ENCODE measurements at places on chromosomes 2 and 18.

- no peak for DNase-seq
Observed at GRCh38 chr2:37506407-37507050, 162.1 kb downstream of the QPCT start.

DNA sequence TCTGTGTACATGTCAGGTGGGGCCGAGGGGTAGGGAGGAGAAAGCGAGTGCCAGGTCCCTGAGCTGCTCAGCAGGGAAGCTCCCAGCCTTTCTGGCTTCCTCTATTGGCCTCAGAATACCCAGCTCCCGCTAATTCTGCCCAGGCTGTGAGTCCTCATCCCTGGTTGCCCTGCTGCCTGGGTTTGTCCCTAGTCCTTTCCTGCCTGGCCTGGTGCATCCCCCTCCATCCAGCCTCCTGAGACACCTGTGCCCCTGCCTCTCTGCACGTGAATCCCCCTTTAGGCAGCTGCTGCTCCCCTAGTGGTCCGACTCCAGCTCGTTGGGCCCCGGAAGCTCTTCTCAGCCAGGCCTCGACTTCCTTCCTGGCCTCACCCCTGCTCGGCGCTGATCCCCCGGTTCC lies 54.6 kb downstream of the INHBB start:
- DNase-seq = no peak

DNA sequence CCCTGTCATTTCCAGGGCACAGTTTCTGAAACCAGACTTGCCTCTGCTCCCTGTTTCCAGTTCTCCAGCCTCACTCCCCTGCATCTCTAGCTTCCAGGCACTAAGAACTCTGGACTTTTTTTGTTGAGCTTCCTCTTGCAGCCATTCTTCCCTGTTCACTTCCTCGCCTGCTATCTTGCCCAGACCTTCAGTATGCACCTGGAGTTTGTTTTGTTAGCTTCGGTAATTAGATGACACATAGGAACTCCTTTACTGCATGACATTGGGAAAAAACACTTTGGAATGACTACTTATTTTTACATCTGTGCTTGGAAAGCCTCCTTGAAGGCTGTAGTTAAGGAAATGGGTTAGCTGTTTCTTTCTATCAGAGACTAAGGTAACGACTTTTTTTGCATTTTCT lies 35.2 kb downstream of the OTOF start:
- no peak for DNase-seq

DNA sequence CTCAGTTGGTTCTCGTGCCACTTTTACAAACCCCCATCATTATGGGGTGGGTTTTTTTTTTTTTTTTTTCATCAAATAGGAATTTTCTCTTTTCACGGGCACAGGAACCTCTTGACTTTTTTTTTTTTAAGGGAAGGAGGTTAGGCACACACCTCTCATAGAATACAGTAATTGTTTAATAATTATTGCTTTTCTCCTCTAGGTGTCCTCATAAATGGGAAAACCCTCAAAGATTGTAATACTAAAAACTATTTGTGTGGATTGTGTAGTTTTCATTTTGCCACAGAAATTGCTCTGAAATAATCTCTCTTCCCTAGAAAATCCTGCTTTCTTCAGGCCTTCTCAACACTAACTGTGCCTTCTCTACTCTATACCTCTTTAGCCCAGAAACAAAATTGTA lies 147.3 kb downstream of the GREB1L start:
- no peak for DNase-seq

DNA sequence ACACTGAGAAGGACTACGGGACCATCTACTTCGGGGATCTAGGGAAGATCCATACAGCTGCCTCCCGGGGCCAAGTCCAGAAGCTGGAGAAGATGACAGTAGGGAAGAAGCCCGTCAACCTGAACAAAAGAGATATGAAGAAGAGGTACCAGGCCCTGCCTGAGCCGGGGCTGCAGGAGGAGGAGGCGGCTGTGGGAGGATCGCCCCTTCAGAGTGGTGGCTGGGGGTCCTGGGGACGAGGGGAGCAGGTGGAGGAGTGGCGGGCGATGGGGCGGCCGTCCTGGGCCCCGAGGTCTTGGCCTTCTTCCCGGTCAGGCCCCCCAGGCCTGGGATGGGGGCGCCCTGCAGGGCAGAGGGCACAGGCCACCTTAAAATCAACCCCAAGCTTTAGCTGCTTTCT lies 524 bp downstream of the ANKRD30B start:
- no peak for DNase-seq

- DNase-seq = no peak
Observed at GRCh38 chr18:6374340-6374739, 40.4 kb downstream of the L3MBTL4 start.

- DNase-seq = no peak
Observed at GRCh38 chr2:165149439-165149838, 54.4 kb downstream of the SCN3A start.

DNA sequence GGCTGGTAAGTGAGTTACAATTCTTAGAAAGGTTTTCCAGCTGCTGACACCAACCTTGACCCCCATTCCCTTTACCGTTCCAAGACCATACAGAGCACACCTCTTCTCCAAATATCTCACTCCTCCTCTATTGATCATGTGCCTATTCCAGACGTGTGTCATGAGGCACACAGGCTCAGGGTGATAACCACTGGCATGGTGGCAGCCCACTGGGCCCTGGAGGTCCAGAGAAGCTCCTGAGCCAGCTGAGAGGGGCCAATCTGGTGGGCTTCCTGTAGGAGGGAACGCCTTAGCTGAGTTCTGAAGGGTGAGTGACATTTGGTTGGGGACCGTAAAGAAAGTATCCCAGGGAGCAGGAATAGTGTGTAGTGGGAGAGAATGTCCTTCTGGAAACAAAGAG lies 28.3 kb downstream of the ZAP70 start:
- DNase-seq = no peak

- no peak for DNase-seq
Observed at GRCh38 chr2:25528173-25528572, 145.2 kb downstream of the DTNB start.

- no peak for DNase-seq
Observed at GRCh38 chr18:57148263-57148662, 1.4 kb downstream of the BOD1L2 start.

- no peak for DNase-seq
Observed at GRCh38 chr2:100105678-100106054, 36.7 kb downstream of the AFF3 start.

- DNase-seq = no peak
Observed at GRCh38 chr2:47249157-47249900, 94.2 kb upstream of the STPG4 start.

DNA sequence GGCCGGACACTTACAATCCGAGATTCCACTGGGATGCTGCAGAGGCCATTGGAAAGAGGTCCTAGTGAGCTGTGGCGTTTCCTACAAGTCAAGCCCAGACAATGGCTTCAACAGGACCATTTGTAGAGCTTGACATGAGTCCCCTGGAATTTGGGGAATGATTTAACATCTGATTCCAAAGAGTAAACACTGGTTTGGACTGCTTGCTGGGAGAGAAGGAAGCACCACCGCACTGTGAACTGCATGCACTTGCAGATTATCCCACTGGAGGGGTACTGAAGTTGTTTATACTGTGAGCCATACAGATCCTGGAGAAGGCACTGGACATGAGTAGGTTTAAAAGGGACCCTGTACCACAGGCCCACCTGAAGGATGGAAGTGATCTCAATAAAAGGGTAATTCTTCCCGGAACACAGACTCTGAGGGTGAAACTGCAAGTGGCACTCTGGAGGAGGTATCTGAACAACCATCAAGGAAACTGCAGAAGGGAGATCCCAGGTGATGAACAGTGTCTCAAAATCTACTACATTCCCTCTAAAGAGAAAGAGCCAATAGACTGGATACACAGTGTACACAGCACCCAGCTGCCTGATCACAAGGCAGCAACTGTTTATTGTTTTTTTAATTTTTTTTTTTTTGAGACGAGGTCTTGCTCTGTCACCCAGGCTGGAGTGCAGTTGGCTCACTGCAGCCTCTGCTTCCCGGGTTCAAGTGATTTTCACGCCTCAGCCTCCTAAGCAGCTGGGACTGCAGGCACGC lies 4.3 kb upstream of the RAB6C start:
- DNase-seq = no peak

GRCh38 chr2:148531235-148531634 lies 113.3 kb upstream of the EPC2 start:
- no peak for DNase-seq

- no peak for DNase-seq
Observed at GRCh38 chr2:163757814-163758213, 22.0 kb upstream of the FIGN start.

- DNase-seq = no peak
Observed at GRCh38 chr18:76475450-76476194, 19.4 kb downstream of the ZNF516 start.

DNA sequence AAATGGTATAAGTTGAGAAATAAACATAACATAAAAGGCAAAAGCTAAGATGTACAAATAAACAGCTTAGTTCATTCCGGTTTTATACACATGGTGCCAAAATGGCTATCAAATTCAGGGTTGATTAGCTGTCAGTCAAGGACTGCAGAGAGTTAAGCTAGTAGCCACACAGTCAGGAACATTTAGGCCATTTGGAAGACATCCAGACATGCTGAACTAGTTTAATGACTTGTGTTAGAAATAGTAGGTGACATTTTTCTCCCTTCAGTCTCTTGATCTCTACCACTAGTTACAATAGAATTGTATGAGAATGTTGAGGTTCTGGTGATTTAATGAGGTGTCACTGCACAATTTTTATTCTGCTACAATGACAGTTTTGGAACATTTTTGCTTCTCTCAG lies 394.4 kb upstream of the SPHKAP start:
- no peak for DNase-seq

DNA sequence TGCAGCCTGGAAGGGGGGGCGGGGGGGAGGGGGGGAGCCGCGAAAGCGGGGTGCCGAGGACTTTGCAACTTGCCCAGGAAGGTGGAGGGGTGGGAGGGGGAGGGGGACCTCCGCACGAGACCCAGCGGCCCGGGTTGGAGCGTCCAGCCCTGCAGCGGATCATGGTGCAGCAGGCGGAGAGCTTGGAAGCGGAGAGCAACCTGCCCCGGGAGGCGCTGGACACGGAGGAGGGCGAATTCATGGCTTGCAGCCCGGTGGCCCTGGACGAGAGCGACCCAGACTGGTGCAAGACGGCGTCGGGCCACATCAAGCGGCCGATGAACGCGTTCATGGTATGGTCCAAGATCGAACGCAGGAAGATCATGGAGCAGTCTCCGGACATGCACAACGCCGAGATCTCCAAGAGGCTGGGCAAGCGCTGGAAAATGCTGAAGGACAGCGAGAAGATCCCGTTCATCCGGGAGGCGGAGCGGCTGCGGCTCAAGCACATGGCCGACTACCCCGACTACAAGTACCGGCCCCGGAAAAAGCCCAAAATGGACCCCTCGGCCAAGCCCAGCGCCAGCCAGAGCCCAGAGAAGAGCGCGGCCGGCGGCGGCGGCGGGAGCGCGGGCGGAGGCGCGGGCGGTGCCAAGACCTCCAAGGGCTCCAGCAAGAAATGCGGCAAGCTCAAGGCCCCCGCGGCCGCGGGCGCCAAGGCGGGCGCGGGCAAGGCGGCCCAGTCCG lies 540 bp downstream of the SOX11 start:
- no peak for DNase-seq

DNA sequence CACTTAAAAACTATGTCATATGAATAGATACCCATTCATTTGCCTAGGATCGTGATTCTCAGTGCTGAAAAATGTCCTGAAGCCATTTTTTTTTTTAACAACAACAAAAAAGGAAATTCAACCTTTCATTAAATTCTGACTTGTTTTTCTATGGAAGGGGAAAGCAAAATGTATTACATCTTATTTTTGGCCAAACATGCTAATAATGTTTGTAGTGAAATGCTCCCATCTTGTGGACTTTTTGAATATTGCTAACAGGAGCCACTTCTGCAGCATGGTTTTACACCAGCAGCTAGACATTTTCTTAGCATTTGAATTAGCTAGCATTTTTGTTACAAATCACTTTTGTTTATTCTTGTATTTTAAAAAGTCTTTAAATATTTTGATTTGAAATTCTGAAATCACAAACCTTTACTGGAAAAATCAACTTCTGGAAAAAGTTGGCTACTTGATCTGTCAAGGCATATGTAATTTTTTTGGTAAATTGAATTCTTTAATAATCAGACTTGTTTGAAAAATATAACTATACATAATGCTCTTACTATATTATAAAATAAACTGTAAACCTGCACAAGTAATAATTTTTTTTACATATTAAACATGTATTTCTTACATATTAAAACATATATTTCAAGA lies 75.8 kb downstream of the KIDINS220 start:
- no peak for DNase-seq

DNA sequence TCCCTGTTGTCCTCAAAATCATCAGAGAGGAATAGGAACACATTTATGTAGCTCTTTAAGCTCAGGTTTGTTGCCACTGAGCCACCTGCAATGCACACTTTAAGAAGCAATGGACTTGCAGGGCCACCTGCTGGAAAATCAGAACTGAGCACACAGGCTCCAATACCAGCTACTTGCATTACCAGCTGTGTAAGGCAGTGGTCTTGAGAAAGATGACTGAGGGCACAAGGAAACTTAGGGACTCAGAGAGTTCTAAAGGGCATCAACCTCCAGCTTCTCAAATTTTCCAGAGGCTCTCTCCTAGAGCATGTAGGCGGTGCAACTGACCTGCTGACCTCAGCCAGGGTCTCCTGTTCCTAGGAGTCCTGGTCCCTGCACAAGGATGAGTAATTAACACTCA lies 2.5 kb upstream of the CNDP2 start:
- DNase-seq = peak; percentile 24

DNA sequence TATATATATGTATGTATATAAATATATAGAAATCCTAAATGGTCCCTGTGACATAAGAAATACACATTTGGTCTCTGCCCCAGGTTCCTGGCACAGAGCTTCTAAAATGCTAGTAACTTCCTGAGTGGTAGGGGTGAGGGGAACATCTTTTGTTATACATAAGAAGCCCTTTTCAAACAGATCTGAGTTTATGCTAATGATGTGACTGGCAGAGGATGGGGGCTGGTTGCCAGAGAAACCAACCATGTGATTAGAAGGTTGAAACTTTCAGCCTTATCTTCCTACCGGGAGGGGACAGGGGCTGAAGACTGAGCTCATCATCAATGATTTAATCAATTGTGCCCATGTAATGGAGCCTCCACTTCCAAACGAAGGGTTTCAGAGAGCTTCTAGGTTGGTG lies 16.3 kb downstream of the MFSD2B start:
- no peak for DNase-seq
